ENCODE measurements at places on chromosomes 7 and 10.

GRCh38 chr7:977326-978048 is 2.1 kb upstream of the COX19 start:
- DNase-seq = no peak

DNA sequence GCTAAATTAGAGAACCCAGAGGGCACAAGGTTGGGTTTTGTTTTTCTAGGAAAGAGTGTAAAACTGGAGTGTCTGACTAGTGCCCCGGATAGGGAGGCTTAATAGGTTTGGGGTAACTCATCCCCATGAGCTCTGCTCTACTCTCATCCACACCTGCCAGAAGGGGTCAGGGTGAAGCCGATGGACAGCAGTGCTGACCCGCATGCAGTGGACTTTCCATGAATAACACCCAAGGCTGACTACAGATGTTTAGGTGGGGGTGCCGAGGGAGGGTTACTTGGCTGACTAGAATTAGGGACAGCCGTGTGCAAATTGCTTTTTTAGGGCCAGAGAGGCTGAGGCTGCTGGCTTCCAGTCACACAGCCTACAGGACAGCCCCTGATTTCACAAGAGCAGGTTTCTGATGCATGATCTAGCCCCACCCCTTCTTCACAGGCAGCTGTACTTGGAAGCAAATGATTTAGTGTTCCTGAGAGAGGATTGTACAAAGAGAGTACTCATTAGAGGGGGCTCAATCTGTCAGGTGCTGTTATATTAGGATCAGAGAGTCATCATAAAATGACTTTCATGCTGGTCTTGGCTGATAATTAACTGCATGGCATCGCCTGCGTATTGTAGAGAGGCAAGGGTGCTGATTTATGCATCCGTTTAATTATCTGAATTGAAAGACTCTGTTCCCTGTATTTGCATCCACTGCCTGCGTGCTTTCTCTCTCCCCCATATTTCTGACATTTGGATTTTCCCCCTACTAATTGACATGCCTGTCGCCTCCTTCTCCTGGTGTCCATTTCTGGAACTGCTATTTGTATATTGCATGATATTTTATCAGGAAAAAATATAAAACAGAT is 9.5 kb downstream of the INHBA start:
- no peak for DNase-seq

GRCh38 chr7:5701085-5701914 is 80.2 kb downstream of the RNF216 start:
- DNase-seq = no peak

- DNase-seq = no peak
These were observed 29.0 kb upstream of the ZNF273 start for GRCh38 chr7:64874114-64874513.

Data from KG1 (cell line).